Lung (tissue), 17 donors: ENCODE measurements at places on chromosomes 13 and 19.
A peak's percentile ranks its signal among the peaks of the same experiment; 100 is the strongest.

- DNase-seq, result no peak
Measured at GRCh38 chr13:100254002-100254401, 165.1 kb downstream of the PCCA start.

DNA sequence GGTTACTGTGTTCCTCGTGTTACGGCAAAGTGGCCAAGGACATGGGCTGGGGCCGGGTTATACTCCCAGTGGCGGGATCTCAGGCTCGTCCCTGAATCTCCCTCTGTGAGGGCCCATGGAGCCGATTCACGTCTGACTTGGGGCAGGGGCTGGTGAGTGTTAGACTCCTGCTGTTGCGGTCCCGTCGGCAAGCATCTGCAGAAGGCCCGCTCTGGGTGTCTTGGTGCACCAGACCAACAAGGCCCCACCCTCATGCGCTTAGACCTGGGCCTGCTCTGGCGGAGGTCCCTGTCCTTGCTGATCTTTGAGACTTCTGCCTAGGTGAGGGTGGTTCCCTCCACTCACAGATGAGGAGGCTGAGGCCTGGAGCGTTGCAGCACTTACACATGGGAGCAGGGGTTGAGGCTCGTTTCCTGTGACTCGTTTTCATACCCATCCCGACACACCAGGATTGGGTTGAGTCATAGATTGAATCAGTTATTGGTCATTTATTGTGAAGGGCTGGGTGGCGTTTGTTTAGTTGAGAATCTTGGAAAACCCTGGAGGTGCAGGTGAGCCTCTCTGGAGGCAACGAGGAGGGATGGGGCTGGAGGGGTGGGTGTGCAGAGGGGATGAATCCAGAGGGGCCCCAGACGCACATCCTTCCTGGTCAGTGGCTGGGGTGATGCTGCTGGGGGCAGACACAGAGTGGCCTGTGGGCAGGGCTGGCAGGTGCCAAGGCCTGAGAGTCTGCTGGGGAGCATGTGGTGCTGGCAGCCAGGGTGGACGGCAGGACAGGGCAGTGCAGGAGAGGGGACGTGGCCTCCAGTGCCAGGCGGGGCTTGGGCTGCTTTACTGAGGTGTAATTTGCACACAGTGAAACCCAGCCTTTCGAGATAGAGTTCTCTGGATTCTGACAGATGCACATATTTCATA lies 4.6 kb downstream of the EPN1 start:
- DNase-seq, result no peak

DNA sequence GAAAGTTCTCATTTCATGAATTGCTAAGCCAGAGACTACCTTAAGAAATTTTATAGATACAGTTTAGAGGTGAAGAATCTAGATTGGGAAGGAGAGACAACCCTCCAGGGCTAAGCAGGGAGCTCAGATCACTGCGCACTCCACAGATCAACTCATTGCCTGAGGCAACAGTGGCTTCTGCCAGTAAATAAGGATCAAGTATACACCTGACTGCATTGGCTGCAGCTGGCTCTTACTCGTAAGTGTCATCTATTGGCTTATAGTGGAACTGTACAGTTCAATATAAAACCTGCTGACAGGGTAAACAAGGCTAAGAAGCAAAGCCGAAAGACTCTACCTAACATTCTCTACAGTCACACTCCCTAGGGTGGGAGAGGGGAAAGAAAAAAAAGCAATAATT lies 18.0 kb upstream of the C1QTNF9B start:
- DNase-seq, result no peak

DNA sequence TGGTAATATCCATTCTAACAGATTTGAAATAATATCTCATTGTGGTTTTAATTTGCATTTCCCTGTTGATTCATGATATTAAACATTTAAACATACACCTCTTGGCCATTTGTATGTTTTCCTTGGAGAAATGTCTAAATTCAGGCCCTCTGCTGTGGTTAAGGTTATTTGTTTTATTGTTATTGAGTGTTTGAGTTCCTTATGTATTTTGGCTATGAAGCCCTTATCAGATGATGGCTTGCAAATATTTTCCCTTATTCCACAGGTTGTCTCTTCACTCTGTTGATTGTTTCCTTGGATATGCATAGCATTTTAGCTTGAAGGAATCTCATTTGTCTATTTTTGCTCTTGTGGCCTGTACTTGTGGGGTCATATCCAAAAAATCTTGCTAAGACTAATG lies 303.6 kb downstream of the GPC5 start:
- DNase-seq, result no peak

GRCh38 chr19:49591731-49592485 lies 926 bp downstream of the PRR12 start:
- peak; percentile 57 for DNase-seq

GRCh38 chr13:45472171-45472705 lies 7.5 kb downstream of the COG3 start:
- no peak for DNase-seq
